Left renal pelvis (tissue), 4 donors: ENCODE measurements at places on chromosomes 1 and 21.

- no peak for DNase-seq
These were observed 537.6 kb downstream of the MATN1 start for GRCh38 chr1:30185809-30186208.

DNA sequence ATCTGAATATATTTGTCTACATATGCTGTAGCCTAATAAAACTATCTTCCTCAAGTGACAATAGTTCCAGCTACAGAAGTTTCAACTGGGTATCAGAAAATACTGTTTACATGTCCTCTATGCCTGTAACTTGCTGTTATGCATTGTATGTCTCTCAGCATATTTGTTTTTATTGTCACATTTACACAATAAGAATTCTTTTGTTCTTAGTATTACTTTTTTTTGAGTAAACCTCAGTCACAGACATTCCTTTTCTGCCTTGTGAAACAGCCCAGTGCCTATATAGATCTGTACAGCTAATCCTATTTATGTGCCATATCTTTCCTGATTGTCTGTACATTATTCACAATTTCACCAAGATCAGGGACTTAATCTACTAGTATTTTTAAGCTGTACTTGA lies 565.2 kb downstream of the NEGR1 start:
- no peak for DNase-seq

DNA sequence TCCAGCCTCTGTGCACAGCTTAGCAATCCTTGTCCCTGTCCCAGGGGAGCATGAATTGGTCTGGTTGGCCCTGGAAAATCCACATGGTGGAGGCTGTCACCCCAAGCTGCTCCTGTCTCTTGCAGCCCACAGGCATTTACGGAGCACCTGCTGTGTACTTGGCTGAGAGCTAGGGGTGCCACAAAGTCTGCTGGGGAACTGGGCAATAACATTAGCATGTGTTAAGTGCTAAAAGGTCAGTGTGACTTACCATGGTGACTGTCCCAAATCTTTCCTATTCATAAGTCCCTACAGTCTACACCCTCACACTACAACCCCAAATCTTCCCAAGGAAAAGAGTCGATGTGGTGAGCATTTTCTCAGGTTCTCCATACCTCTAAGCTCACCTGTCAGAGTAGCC lies 53.6 kb upstream of the ARTN start:
- no peak for DNase-seq

- no peak for DNase-seq
These were observed 90.7 kb downstream of the RHOU start for GRCh38 chr1:228825840-228826484.

GRCh38 chr1:6016191-6016865 lies 24.1 kb upstream of the NPHP4 start:
- no peak for DNase-seq

DNA sequence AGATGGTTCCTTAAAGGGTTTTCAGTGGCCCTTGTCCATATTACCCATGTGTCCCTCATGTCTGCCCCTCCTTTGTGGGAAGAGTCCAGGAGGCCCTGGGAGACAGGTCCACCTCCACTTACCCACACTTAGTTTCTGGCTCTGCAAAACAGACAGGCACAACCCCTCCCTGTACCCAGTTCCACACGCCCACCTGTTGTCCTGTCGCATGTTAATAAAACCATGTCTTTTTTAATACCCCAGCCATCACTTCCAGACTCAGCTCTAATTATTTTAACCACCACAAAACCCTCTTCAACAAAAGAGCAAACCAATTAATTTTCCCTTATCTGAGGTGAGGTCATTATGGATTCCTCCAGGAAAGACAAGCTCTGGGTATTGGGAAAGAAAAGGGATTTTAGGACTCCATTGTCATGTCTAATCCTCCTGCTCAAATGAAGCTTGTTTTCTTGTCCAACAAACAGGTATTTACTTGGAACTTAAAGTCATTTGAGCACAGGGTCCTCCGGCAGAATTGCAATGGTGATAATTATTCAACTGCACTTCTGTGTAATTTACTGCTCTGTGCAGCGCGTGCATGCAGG lies 68.9 kb downstream of the CCDC185 start:
- no peak for DNase-seq

GRCh38 chr1:84347932-84348555 lies 46.5 kb downstream of the SAMD13 start:
- no peak for DNase-seq

DNA sequence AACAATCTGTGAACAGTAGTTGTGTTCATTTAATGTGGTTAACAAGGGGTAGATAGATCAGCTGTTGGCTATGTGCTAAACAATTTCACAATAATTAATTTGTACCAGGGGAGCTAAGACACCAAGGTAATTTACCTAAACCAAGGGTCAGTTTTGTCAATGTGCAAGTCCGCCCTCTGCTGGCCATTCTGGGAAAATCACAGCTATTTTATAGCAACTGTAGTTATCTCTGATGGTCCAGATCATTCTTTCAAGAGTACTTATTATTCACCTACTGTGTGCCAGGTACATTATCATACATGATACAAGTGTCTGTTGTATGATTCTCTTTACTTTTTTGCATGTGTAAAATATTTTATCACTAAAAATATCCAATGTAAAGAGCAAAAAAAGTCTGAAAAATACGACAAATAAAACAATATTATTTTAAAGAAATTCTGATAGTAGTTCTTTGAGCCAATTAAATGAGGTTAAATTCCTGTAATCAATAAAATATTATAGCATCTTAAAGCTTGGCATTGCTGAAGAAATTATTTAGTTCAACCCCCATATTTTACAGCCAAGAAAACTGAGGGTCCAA lies 312.3 kb upstream of the FAM78B start:
- no peak for DNase-seq

- DNase-seq = no peak
These were observed 193.4 kb downstream of the PRDM2 start for GRCh38 chr1:13893409-13893821.

- DNase-seq = no peak
These were observed 650.4 kb downstream of the LTN1 start for GRCh38 chr21:28342212-28342810.

DNA sequence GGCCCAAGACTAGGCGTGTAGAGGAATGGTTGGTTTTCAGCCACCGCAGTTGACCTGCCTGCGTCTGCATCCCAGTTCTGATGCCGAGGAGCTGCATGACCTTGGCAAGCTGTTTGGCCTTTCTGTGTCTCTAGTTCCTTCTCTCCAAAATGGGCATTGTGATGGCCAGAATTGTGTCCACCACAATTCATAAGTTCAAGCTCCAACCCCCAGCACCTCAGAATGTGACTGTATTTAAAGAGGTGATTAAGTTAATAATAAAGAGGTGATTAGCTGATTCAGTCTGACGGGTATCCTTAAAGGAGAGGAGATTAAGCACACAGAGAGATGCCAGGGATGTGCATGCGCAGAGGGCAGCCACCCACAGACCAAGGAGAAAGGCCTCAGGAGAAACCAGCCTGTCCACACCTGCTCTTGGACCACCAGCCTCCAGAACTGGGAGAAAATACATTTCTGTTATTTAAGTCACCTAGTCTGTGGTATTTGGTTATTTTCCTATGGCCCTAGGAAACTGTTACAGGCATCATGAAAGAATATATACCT lies 28.5 kb downstream of the MAB21L3 start:
- no peak for DNase-seq
